ENCODE measurements at places on chromosomes 16 and 17.

GRCh38 chr17:70345061-70345460 is 175.7 kb downstream of the KCNJ2 start:
- no peak for DNase-seq

GRCh38 chr16:85894266-85894665 is 4.7 kb upstream of the IRF8 start:
- peak; percentile 53 for DNase-seq

GRCh38 chr16:1220098-1220728 is 4.9 kb downstream of the TPSG1 start:
- DNase-seq, result no peak

GRCh38 chr17:77571155-77571981 is 387.1 kb upstream of the TNRC6C start:
- DNase-seq, result no peak

- no peak for DNase-seq
Observed at GRCh38 chr16:6149031-6149430, 1051.4 kb upstream of the EEF2KMT start.

- no peak for DNase-seq
Observed at GRCh38 chr16:49918257-49918656, 62.3 kb upstream of the ZNF423 start.

DNA sequence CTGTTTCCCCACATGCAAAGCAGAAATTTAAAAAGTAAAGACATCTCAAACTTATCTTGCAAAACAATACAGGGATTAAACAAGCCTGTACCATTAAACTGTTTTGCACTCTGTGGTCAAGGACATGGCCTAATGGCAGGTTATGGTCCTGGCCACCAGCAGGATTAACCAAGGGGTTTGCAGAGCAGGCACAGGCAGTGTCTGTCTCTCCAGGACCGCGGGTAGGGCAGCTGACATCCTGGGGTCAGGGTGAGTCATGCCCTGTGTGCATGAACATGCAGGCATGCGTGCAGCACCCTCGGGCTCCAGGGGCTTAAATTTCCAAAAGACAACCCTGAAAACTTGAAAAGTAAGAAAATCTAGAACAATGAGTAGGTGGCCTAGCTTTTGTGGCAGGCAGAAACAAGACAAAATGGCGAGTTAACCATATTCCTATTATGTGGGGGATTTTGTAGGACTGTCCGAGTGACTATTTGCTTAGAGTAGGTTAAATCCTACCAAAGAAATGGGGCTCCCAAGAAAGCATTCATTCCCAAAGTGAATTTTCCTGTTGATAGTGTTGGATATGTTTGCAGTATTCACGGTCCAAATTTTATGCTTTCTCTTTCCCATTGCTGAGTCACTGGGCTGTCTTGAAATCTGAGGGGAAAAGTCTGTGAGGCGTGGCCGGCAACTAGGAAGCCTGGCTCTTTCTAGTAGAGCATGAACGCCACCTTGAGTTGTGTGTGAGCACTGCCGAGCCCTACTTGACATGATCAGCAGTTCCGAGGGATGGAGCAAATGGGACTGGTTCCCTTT is 158.4 kb upstream of the FAM20A start:
- DNase-seq, result peak; percentile 69

DNA sequence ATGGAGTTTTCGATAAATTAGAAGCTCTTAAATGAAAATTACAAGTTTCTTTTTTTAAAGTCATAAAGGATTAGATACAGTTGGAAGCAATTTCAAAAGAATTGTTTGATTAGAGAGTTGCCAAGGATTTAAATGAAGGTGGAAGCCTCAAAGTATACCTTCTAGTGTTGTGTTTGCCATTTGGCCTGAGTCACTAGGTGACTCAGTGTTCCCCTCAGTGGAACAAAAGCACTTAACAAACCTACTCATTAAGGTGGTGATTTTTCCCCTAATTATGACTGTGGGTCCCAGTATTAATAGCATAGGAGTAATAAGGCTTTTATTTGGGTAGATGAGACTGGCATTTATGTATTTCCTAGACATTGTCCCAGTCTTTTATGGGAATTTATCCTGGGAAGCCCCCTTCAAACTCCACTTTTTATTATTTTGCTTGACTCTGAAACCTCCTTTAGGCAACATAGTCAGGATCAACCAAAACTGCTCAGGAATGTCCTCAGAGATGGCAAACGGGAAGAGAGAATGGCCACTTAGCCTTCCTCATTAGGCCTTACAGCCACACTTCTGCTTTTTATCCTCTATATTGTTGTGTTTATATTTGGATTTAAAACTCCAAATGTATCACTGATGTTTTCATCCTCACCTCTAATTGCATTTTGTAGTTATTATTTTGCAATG is 161.0 kb downstream of the FTO start:
- no peak for DNase-seq

DNA sequence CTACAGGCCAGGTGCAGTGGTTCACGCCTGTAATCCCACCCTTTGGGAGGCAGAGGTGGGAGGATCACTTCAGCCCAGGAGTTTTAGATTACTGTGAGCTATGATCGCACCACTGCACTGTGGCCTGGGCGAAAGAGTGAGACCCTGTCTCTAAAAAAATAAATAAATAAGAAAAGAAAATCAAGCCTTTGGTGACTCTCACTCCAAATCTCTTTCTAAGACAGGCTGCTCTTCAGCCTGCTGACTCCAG is 976 bp downstream of the ABCC3 start:
- DNase-seq, result no peak

All from activated CD8-positive, alpha-beta memory T cell treated with anti-CD3 and anti-CD28 coated beads, Interleukin-2, amount 50 U/mL, for 48 hours (primary cell).